ENCODE measurements at places on chromosomes 5 and 9.

GRCh38 chr5:16918891-16919671, 17.0 kb downstream of the MYO10 start:
- DNase-seq = no peak

DNA sequence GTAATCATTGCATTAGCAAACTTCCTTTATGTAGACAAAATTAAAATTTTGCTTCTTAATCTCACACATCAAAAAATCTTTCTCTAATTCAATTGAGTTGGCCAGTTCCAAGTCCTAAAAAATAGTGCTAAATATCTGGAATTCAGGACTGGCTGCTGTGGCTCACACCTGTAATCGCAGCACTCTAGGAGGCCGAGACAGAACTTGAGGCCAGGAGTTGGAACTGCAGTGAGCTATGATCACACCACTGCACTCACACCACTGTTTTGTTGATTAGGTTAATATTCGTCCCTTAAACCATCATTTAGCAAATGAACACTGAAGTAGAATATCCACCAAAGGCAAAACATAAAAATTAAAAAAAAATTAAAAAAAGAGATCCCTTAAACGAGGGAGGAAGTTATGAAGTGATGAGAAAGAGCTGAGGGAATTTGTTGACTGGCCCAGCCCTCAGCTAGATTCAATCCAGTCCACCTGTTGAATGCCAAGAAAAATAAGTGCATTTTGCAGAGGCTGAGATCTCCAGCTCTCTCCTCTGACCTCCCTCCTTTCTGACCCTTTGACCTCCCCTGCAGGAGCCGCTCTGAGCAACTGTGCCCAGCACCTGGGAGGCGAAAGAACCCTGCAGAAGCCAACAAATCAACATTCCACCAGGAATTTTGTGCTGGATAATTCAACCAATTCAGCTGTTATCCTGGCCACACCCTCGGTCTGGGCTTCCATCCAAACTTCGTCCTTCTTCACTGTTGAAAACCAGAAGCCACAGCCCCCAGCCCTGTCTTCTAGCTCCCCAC, 96.8 kb downstream of the OR2K2 start:
- no peak for DNase-seq

GRCh38 chr5:126591549-126591948, 3.5 kb downstream of the ALDH7A1 start:
- no peak for DNase-seq

DNA sequence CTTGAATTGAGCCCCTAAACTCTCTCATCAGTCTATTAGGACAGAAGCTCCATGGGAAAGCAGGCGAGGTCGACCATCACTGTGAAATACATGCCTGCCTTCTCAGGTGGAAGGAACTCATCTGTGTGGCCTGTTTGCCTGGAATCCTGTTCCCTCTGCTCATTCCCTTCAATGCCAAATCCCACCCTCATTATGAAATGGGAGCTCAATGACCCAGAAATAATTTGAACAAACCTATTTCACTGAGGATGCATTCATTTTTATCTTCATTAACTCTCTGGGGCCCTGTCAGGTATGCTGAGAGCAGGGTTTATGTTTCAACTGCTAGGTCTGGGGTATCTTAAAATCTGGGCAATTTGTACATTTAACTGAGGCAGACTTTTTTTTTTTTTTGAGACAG, 142.2 kb downstream of the MED27 start:
- DNase-seq = no peak

DNA sequence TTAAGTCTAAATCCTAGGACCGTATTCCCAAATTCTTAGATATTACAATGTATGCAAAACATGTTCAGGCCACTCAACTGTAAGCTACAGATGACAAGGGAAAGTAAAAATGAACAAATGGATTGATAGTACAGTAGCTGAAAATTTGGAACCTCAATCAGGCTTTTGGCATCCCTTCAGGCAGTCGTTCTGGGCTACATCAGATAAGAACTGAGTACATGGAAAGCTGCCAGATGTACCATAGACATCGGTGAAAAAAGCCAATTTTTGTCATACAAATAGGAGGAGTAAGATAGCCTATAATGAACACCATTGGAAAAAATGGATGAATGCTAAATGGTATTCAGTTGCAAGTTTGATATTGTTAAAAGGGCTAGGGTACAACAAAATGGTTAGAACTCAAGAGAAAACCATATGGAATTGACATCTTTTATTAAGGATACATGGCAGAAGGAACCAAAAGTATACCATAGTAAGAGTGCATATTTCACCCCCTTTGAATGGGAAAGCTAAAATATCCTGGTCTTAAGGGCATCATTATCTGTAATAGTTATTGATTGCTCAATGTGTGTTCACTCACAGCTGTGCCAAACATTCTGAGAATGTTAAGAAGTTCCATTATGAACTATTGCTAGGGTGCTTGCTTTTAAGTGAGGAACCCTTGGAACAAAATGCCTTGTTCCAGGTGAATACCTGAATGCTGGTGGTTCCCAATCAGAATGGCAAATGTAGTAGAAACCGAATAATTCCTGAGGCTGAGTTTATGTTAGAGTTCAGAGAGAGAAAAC, 86.4 kb downstream of the NR3C1 start:
- DNase-seq = no peak

DNA sequence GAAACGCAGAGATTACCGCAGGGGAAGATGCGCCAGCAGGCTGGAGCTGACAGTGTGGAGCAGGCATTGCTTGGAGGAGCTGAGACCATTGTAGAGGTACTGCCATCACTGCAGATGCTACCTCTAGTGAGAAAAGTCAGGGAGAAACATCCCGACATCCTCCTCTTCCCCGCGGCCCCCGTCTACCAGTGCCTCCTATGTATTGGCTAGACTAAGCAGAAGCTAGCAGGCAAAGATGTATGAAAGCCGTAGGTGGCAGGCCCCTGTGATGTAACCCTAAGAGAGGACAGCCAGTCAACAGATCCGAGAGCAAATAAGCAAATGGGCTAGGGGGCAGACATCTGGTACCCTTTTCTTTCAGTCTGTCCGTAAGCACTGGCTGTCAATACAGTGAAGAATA, 115.5 kb upstream of the ACTBL2 start:
- no peak for DNase-seq

- no peak for DNase-seq
These were observed 247.4 kb downstream of the SAXO1 start for GRCh38 chr9:18785604-18786003.

DNA sequence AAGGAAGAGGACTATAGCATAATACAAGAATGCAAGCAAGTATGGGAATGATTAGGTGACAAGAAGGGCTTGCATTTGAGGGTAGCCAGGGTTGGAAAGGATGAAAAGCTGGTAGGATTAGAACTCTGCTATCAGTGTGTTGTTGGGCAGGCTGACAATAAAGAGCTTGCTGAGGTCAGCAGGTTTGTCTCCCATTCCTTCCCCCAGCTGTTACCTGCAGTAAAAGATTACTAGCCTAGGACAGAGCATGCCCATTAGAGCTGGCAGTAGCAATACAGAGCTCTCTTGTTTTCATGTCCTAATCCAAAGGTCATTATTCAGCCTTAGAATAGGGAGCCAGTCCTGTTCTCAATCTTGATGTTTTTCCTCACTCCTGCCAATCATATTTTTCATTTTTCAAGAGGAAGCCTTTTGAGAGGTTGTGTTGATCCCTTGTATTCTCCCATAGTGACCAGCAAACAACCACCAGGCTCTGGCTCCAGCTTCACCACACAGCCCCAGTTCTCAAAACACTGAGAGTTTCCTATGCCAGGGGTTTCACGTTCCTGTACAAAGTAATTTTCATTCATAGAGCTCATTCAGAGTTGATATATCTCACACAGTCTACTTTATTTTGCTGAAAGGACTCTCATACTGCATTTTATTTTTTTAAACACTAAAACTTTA, 71.7 kb downstream of the OR2K2 start:
- no peak for DNase-seq

DNA sequence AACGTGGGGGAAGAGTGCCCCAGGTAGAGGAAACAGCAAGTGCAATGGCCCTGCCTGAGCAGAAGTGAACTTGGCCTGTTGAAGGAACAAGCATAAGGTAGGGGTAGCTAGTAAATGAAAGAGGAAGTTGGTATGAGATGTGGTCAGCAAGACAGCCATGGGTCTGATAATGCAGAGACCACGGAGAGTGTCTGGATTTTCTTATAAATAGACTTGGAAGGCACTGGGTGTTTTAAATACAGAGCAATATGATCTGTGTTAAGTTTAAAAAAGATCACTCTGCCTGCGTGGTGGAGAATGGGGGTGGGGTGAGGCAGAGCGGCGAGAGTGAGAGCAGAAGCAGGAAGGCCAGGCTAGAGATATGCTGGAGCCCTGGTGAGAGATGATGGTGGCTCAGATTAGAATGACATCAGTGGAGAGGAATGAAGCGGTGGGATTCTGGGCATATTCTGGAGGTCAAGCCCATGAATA, 4.2 kb downstream of the ADAM19 start:
- DNase-seq = no peak

DNA sequence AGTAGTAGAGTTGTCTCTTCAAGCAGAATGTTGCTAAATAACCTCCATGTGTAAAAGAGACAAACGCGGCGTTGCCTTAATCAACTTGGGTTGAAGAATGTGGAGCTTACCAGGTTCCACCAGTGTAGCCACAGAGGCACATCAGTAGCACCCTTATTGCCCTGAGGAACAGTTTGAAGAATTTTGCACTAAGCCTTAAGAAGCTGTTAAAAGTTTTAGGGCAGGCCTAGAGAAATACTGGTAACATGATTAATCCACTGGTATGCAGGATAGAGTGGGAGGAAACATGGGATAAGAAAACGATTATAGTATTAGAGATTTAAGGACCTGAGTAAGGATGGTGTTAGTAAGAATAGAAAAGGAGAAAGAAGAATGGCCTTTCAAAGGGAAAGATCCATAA, 100.6 kb downstream of the ZCCHC7 start:
- DNase-seq = no peak

DNA sequence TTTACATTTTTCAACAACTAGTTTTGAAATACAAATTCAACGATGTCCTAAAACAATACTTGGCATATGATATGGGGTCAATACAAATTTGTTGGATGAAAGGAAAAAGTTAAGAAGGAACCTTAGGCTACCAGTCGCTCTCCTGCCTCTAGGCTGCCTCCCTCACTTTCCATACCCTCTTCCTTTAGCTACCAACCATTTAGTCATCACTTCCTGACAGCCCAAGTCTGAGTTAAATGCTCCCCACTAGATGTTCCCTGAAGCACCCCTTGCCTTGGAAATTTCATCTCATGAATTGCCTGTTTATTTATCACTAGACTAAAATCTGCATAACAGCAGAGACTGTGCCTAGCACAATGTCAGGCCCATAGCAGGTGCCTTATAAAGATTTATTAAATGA, 2.7 kb upstream of the LARS1 start:
- no peak for DNase-seq

- DNase-seq = no peak
These were observed 49.4 kb downstream of the ITGA1 start for GRCh38 chr5:52837068-52837467.

DNA sequence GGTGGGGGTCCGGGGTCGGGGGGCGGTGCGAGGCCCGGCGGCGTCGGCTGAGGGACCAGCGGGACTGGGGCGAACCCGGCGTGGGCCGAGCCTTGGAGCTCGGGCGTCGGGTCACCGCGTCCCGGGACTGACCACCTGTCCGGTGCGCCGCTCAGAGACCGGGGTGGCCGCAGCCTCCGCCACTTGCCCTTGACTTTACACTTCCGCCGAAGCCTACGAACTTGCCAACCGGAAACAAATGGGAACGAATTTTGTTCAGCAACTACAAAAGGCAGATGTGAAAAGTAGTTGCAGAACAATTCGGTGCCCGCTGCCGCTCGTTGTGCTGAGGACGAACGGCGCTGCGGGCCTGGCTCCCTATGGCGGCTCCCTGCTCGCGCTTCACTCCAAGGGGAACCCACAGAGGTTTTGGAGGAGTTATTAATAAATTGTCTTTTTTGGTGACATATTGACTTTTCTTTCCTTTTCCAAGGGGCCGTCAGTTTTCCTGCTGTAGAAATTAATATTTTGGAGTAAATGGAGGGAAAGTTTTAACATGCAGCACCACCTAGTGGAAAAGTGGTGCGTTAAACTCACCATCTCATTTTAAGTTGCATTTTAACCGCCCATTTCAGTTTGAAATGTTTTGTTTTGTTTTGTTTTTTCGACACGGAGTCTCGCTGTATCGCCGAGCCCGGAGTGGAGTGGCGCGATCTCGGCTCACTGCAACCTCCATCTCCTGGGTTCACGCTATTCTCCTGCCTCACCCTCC, 490 bp downstream of the PCBD2 start:
- no peak for DNase-seq

DNA sequence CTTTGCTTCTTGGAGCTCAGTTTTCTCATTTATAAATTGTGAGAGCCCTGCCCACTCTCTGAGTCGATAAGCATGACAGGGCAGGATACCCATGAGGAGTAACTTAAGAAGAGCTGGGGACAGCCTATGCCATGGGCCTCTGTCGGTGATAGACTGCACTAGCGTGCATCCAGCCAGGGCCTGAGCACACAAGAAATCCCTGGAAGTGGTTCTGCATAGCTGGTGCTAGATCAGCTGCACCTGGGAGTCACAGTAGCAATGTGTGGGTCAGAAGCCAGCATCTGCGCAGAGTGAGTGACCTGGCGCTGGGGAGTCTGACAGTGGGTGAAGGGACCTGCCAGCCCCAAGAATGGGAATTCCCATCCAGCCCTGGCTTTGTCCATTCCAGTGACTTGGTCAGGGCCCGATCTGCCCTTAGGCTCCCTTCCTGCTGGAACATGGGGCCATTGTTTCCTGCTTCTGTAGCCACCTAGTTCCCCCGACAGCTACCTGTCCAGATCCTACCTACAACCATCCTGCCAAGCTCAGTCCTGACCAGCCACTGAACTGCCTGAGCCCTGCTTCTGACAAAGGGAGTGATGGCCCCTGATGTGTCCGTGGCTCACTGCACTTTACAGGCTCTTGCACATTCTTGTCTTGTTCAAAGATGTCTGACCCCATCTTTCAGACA, 35.9 kb upstream of the NANS start:
- no peak for DNase-seq

DNA sequence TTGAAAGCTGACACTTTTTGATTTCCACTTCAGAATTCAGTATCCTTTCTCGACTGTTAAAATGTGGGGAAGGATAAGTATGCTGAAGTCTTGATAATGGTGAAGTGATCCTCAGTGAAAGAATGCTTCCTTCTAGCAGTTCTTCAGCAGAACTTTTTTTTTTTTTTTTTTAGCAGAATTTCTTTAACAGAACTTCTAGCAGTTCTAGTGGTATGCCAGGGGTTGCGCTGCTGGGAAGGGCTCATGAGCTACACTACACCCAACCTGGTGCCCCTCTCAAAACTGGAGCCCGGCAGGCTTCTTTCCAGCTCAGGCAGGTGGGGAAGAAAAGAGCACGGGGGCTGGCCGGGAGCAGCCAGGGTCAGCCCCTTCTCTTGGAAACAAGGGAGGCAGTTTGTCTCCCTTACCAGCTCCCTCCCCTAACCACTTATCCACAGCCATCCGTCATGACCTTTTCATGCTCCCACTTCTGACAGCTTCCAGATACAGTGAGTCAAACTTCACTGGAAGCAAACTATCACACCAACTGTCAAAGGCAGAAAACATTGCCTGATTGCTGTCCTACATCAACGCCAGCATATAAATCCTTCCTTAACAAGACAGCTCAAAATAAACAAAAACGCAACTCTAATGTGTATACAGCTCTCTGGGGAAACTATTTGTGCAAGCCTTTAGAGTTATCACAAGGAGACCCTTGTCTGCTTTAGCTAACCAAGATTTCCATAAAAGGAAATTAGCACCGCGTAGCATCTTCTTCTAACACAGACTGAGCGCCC, 211.5 kb downstream of the GAPVD1 start:
- no peak for DNase-seq
